ENCODE measurements at places on chromosomes 12 and 14. TPM values are rescaled to one million over a fixed set of nuclear protein-coding genes. Genes with fewer than 3 reads are reported as not detected.

TMTC1 gene
- 4.0 TPM for total RNA-seq

SERPINA12 gene
- not detected for total RNA-seq

GUCY2C gene
- not detected for total RNA-seq

PGF gene
- 4.9 TPM for total RNA-seq

FMNL3 gene
- 30.9 TPM for total RNA-seq

DDN gene
- total RNA-seq: 0.12 TPM

LRRIQ1 gene
- 33.2 TPM for total RNA-seq

GNB3 gene
- total RNA-seq: 1.3 TPM

EML1 gene
- 88.0 TPM for total RNA-seq

Data from lung (tissue), 17 donors.